Stimulated activated CD4-positive, alpha-beta T cell treated with anti-CD3 and anti-CD28 coated beads, Interleukin-12 subunit alpha, Interleukin-12 subunit beta, amount 100 ng/mL, for 24 hours (primary cell): ENCODE measurements at places on chromosomes 7 and 10.

GRCh38 chr7:157355784-157356511 is 19.1 kb downstream of the DNAJB6 start:
- no peak for DNase-seq

DNA sequence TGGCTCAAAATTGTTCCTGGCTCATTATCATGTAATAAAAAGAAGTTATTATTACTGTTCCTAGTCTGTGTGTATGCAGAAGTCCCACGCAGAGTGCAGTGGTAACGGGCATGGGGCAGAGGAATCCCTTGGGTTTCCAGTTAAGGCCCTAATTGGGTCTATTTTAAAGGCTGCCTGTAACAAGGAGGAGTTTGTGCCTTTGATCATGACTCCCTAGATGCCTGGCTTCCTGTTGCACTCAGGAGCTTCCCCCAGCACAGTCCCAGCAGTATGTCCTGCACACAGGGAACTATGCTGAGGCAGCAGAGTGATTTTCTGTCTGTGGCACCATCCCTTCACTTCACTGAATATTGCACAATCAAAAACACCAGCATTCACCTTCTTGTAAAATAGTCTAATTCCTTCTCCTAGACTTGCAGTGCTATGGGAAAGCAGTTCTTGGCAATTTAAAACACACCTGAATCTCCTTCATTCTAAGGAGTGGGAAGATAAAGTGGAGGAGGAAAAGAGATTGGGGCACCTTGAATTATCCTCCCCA is 22.9 kb downstream of the SORCS1 start:
- DNase-seq = no peak

DNA sequence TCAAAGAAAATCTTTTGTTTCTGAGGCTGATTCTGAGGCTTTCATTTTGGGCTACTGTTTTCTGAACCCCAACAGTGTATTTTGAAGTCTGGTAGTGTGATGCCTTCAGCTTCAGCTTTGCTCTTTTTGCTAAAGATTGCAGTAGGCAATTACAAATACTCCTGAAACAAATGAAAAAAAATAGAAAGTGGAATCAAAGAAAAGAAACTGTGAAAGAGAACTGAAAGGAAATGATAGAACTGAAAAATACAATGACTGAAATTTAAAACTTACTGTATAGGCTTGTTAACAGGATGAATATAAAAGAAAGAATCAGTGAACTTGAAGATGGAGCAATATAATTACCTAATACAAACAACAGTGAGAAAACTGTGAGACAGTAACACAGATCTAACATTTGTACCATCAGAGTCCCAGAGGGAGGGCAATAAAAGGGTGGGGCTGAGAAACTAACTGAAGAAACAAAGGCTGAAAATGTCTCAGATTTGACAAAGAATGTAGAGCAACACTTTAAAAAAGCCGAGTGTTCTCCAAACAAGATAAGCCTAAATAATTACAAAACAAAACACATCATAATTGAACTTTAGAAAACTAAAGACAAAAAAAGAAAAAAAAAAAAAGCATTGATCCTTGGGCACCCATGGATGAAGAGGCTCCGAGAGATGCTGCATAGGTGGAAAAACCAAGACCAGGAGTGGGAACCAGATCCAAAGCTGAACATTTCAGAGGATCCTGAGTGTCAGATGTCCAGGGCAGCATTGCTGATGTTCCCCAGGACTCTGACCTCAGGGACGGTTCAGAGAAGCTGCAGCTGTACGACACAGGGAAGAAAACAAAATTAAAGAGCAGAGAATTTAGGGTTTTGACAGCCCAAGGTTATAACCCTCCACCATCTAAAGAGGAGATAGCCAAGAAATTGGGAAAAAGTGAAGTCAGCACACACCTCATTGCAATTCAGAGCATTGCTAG is 223.2 kb upstream of the IGFBP3 start:
- DNase-seq = no peak

DNA sequence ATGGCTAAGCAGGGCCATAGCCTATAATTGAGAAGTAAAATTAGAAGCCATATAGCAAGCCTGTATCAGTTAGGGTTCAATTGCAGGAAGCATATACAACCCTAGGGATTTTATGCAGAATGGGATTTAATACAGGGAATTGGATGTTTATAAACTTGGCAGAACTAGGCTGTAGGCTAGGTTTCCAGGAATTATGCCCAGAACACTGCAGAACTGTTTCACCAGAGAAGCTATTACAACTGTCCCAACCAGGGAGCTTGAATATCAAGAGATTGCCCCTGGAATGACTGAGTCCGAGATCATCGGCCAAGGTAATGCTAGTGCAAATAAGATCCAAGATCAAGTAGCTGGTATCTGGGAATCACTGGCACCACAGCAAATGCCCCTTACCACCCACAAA is 64.0 kb downstream of the PRR15 start:
- DNase-seq = no peak

GRCh38 chr10:105914432-105914831 is 1250.1 kb downstream of the SORCS1 start:
- DNase-seq = no peak

- DNase-seq = no peak
Measured at GRCh38 chr10:122462533-122463465, 1.4 kb downstream of the HTRA1 start.

- no peak for DNase-seq
Measured at GRCh38 chr7:20083781-20084180, 133.4 kb downstream of the MACC1 start.
